ENCODE measurements at places on chromosomes 5 and 9.

GRCh38 chr9:13841746-13842462 lies 472.0 kb downstream of the NFIB start:
- DNase-seq, result no peak

DNA sequence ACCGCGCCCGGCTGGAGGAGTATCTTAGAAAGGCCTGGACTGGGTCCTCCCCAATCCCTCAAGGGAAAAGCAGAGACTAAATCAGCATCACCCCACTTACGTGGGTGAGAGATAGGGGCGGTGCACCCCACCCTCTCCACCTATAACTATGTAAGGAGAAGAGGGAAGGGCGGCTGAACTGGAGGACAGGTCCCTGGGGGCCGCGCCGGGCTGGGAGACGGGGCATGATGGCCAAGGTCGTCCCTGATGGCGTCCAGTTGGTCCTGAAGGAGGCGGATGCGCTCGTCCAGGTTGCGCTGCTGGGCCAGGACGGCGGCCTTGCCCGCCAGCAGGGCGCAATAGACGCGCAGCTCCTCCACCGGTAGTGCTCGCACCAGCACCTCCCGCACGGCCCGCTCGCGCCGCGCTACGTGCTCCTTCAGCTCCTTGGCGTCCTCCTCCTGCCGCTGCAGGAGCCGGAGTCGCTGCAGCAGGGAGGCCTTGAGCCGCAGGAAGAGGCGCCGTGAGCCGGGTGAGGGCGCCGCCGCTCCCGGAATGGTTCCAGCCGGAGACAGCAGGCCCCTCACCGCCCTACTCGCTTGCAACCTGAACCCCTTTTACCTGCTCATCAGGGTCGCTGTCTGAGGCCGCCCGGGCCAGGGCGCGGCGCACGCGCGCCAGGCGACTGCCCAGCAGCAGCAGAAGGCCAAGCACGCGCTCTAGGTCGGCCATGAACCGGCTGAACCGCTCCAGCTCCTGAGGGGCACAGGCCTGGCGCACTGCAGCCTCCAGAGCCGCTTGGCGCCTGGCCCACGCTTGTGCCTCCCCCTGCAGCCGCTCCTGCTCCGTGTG lies 7.6 kb downstream of the SHROOM1 start:
- DNase-seq, result no peak

DNA sequence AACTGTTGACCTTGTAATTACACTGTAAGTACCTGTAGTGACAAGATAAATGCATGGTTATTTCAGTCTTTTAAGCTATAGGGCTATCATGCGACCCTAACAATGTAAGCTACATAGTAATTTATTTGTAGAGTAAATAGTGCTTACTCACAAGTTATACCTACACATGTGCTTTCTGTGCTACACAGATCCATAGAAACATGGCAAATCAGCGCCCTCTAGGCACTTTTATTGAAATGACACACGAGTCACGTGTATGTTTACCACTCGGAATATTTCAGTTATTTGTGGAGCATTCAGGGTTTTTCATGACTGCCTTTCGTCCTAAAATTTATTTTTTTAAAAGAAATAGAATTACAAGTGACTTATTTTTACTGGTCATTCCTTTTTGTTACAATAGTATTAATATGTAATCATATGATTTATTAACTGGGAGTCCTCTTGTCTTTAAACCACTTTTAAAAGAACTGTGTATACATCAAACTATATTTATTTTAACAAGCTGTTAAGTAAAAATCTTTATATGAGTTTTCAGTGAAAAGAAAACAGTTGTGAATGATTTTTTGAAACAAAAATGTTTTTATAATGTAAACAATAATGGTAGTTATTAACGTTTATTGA lies 1242.3 kb upstream of the WWC1 start:
- DNase-seq, result no peak

DNA sequence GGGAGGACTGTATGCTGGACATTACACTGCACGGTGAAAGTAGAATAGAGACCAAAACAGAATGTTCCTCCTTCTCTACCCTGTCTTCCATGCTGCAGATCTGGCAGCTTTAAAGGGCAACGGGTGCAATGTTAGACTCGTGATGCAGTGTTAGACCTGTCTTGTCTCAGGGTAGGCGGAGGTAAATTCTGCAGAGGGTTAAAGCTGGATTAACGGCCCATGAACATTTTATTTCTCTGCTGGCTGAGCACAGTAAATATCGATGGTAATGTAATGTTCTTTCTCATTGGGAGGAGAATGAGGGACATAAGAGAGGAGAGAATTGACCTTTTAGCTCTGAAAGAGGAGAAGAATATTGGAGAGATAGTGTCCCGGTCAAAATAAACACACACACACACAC lies 178.9 kb downstream of the NMUR2 start:
- DNase-seq, result no peak

DNA sequence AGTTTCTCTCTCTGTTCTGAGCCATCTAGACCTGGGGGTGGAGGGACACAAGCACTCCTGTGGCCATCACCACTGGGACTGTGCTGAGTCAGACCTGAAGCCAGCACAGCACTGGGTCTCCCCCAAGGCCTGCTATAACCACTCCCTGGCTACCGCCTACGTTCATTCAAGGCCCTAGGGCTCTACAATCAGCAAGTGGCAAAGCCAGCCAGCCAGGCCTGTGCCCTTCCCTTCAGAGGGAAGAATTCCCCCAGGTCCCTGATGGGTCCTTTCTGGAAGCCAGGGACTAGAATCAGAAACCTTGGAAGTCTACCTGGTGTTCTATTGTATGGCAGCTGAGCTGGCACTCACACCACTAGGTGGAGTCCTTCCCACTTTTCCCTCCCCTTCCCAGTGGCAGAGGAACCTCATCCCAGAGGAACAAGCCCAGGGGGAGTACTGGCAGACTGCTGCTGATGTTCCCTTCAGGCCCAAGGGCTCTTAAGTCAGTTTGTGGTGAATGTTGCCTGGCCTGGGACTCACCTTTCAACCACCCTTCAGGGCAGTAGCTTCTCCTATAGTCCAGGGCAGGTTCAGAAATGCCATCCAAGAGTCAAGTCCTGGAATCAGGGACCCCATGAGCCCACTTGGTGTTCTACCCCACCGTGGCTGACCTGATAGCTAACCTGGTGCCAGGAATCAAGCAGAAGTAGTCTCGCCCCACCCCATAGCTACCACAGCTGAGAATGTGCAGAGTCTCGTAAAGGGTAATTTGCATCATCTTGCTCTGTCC lies 20.0 kb downstream of the JMY start:
- DNase-seq, result no peak

GRCh38 chr5:135071311-135071710 lies 37.3 kb upstream of the PITX1 start:
- DNase-seq, result no peak

- no peak for DNase-seq
Observed at GRCh38 chr5:39943811-39944210, 519.0 kb upstream of the DAB2 start.

DNA sequence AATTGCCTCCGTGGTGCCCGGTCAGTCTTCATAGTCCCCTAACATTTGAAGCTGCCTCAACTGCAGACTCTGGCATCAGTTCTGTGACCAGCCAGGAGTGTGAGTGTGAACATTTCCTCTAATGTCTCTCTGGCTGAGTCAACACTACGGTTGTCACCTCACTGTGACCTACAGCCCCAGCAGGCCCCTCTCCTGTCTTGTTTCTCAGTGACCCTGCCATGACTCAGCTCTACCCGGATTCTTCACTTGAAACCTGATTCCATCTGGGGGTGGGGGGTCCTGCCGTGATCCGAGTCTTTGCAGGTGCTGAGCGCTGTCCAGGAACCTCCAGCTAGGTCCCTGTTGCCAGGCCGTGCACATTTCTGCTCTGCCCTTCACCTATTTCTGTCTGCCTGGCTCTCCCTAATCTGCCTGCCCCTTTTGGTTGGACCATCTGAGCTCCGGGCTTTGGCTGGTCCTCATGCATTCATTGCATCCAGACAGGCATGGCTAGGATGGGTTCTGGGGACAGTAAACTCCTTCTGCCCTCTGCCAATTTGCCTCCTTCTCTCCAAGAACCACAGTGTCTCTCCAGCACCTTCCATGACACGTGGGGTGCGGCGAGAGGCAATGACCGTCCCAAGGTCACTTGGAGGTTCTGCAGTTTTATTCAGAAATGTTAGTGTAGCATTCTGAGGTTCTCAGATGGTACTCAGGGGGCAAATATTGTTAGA lies 24.2 kb downstream of the STC2 start:
- no peak for DNase-seq

GRCh38 chr9:128249908-128250838 lies 25.6 kb downstream of the GOLGA2 start:
- DNase-seq, result no peak

DNA sequence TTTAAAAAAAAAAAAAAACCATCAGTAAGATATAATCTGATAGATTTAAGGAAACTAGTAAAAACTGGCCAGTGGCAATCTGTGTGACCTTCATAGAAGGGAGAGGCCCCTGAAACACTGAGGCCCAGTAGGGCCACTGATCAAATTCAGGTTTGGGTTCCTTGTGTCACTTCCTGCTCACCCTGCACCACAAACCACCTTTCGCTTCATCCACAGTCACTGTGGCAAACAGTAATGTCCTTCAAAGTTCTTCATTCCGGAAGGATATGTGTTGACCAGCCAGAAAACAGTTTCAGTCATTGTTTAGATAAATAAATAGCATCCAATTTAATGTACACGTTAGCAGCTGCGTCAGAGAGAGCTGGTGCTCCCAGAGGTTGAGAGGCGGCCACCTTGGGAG lies 222.1 kb downstream of the CFAP90 start:
- DNase-seq, result no peak

Measured in KG1 (cell line).